ENCODE measurements at places on chromosomes 2 and 18. TPM values are rescaled to one million over a fixed set of nuclear protein-coding genes. Genes with fewer than 3 reads are reported as not detected.

STPG4 gene
- polyA plus RNA-seq: 0.51 TPM

UGT1A5 gene
- not detected for polyA plus RNA-seq

SCN2A gene
- polyA plus RNA-seq: not detected

DLX1 gene
- polyA plus RNA-seq: 0.18 TPM

OSBPL6 gene
- 0.75 TPM for polyA plus RNA-seq

TAF4B gene
- 0.63 TPM for polyA plus RNA-seq

HOXD12 gene
- polyA plus RNA-seq: not detected
